ENCODE measurements at places on chromosomes 4 and X.
A peak's percentile ranks its signal among the peaks of the same experiment; 100 is the strongest.

- no peak for DNase-seq
These were observed 12.9 kb upstream of the BMP2K start for GRCh38 chr4:78763251-78763650.

DNA sequence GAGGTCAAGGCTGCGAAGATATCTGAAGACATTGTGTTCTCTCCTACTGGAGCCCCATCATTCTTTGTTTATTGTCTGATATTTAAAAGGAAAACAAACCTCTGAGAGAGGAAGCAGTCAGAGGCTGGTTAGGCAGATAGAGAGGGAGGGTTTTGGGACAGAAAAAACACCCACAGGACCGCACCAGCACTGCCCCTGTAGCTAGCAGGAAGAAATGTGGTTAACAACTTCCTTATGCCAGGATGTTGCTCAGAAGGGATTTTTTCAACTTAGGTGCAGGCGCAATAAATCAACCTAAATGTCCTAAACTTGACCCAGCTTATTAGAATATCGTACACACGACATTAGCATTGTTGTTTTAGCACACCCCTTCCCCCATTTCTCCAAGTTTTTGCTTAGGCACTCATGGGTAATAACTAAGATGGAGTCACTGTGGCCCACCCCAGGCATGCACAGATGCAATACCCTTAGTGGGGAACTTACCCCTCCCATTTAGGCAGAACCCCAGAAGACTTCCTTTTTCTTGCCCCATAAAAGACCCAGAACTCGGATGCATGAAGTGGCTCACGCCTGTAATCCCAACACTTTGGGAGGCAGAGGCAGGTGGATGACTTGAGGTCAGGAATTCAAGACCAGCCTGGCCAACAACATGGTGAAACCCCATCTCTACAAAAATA, 2.8 kb upstream of the ZNF718 start:
- peak; percentile 62 for DNase-seq

GRCh38 chr4:1419708-1420107, 13.5 kb upstream of the NKX1-1 start:
- peak; percentile 11 for DNase-seq

- DNase-seq, result no peak
These were observed 41.0 kb downstream of the TFDP3 start for GRCh38 chrX:133177202-133177601.
